ENCODE measurements at places on chromosomes 12 and 14.

DNA sequence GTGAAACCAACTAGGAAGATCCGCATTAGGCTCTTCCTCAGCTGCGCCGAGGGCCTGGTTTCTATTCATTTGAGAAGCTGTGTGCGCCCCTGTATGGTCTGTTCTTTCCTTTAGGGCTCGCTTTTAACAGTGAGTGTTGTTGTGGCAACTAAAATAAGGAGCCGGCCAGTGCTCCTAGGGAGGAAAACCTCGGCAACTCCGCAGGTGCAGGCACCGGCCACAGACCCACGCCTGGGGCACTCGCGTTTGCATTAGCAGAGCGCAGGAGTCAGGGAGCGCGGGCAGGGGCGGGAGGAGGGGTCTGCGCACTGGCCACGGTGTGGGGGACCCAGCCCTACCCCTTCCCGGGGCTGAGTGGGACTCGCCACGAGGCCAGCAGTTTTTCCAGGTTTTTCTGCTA lies 50.5 kb downstream of the STX2 start:
- no peak for DNase-seq

- no peak for DNase-seq
Observed at GRCh38 chr14:100839315-100839585, 13.3 kb downstream of the MEG3 start.

- peak; percentile 31 for DNase-seq
Observed at GRCh38 chr12:754473-754820, 2.1 kb downstream of the WNK1 start.

GRCh38 chr12:63020269-63020668 lies 85.3 kb upstream of the PPM1H start:
- DNase-seq = no peak

GRCh38 chr14:101249676-101250036 lies 311.6 kb upstream of the DIO3 start:
- DNase-seq = no peak

- no peak for DNase-seq
Observed at GRCh38 chr14:36099619-36100018, 76.9 kb downstream of the PTCSC3 start.

DNA sequence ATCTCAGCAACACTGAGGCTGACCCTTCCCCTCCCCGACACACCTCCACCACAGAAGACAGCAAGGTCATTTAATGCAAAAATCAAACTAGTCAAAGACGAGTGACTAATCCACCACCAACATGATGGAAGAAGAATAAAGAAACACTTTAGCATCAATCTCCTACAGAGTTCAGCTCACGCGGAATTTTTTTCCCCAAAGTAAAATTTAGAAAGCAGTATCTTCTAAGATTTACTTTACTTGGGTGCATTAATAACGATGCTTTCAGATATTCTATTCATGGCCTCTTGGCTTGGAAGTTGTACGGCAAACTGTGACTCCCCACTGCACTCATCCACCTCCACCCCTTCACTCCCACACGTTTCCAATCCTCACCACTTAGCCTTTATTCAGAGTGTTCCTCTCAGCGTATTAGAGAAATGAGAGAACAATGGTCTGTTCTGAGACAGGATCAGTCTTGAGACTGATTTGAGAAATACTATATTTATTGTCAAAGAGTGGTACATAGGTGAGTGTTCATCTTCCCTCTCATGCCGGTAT lies 1.9 kb downstream of the EGLN3 start:
- no peak for DNase-seq

GRCh38 chr12:52353766-52354165 lies 13.5 kb downstream of the KRT85 start:
- no peak for DNase-seq

- no peak for DNase-seq
Observed at GRCh38 chr12:50021031-50021430, 4.3 kb downstream of the RACGAP1 start.

- no peak for DNase-seq
Observed at GRCh38 chr12:169528-170370, 44.2 kb downstream of the SLC6A12 start.

Data from astrocyte of the spinal cord (primary cell).